Pancreas (tissue), 10 donors: ENCODE measurements at places on chromosomes 11 and 22.

DNA sequence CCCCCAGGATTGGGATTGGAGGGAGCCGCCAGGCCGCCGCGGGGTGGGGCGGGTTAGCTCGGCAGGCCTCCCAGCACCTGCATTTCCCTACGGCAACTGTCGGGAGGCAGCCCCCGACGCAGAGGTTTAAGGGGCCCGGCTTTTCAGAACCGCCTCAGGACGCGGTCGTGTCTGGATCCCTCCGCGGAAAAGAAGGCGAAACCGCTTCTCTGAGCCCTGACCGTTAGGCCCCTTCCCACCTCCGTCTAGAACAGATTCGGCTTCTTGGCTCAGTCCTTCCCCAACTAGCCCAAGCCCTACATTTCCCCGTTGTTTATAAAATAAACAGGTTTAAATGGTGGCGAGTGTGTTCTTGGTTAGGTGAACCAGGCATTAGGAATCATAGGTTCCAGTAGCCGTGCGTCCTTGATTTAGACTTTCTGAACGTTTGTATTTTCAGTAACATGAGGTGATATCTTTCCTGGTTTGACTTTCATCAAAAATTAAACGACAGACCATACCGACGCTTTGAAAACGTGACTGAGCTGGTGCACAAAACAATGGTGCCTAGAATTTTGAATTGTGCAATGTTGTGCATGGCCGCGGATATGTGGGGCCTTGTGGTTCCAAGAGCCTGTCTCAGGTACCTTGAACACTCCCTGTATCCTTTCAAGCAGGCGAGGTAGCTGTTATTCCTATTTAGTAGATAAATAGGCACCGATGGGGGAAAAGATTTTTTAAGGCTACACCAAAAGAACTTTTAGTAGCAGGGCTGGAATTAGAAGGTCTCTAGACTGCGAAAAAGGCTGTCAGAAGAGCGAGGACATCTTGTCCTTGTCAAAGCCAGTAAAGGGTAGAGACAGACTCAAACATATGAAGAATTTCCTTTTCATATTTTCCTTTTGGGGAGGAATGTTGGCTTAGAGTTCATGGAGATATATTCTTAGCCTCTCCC lies 1.2 kb upstream of the HSPA8 start:
- DNase-seq: peak; percentile 46

DNA sequence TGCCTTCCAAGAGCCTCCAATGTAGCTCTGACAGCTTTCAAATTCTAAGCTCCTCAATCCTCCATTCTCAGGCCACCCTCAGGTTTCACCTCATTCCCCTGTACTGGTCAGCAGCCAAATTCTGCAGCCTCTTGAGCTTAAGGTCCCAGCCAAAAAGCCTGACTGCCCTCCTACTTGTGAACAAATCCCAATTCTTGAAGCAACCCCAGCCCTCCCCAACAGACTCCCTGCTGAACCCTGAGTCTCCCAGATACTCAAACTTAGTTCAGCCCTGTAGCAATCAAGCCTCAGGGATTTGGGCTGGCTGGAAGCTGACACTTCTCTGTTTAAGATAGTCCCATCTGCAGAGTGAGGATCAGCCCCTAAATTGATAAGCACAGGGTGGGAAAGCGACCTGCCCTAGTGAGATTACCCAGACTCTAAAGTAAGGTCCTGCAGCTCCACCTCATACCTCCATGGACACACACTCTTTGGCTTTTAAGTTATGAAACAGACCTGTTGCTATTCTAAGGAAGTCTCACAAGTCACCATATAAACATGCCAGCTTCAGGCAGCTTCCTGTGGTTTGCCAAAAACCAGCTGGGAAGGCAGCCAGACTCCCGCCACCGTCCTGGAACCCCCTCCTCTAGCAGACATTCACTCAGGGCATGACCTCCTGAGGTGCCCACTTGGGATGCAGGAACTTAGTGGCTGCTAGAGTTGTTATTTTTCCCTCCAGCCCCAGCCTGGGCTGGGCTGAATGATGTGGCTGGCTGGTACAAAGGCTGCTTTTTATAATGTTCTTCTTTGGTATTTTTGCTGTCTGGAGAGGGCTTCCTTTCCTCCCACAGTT lies 82.5 kb upstream of the PICALM start:
- DNase-seq: peak; percentile 28

- DNase-seq: peak; percentile 74
These were observed 758 bp downstream of the MCAM start for GRCh38 chr11:119316016-119316728.

DNA sequence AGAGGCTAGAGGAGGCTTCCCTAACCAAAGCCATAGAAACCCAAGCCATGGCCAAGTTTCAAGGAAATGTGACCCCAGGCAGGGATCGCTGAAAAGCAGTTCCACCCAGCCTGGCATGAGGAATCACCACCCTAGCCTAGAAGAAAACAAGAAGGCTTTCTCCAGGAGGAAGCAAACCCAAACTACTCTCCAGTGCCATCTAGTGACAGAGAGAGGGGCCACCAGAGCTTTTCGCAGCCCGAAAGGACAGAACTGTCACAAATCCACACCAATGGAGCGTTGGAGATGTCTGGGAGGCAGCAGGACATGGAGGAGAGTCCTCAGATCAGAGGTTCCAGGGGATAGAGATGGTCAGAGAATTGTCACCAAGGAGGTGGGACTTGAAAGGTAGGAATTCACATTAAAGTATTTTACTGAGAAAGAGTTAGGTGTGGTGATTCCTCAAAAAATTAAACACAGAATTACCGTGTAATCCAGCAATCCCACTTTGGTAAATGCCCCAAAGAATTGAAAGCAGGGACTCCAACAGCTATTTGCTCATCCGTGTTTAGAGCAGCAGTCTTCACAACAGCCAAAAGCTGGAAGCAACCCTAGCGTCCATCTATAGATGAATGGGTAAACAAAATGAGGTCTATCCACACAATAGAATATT lies 67.3 kb upstream of the NUP50 start:
- DNase-seq: peak; percentile 37

GRCh38 chr11:70583781-70584218 lies 185.5 kb downstream of the CTTN start:
- no peak for DNase-seq

GRCh38 chr22:26974034-26974433 lies 316.6 kb downstream of the MIAT start:
- no peak for DNase-seq

DNA sequence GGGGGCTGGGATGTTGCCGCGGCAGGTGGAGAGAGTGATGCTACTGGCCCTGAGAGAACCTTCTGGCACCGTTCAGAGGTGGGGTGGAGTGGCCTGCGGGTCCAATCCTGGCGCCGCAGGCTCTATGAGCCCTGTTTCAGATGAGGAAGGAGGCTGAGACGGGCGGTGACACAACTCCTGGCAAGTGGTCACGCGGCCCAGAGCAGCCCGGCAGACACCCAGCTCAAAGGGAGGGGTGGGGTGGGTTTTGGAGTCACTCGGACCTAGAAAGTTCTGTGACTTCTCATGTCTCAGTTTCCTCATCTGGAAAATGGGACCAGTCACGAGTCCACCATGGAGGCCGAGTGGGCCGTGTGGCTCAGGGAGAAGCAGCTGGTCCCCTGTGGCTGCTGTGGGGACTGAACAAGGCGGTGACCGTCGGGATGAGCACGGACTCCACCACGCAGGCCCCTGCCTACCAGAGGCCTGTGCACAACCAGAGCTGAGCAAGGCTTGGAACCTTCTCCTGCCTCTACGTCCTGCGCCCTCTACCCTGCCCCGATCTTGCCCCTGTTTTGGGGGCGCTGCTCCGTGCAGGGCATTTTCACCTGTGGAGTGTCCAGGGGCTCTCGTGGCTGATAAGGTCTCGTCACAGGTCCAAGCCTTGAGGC lies 3.7 kb downstream of the TSPO start:
- DNase-seq: no peak

GRCh38 chr11:66915046-66915832 lies 42.9 kb downstream of the PC start:
- DNase-seq: no peak

- no peak for DNase-seq
These were observed 9.4 kb downstream of the SLC5A12 start for GRCh38 chr11:26712497-26712896.

- no peak for DNase-seq
These were observed 183.3 kb downstream of the BLID start for GRCh38 chr11:121932646-121933185.

DNA sequence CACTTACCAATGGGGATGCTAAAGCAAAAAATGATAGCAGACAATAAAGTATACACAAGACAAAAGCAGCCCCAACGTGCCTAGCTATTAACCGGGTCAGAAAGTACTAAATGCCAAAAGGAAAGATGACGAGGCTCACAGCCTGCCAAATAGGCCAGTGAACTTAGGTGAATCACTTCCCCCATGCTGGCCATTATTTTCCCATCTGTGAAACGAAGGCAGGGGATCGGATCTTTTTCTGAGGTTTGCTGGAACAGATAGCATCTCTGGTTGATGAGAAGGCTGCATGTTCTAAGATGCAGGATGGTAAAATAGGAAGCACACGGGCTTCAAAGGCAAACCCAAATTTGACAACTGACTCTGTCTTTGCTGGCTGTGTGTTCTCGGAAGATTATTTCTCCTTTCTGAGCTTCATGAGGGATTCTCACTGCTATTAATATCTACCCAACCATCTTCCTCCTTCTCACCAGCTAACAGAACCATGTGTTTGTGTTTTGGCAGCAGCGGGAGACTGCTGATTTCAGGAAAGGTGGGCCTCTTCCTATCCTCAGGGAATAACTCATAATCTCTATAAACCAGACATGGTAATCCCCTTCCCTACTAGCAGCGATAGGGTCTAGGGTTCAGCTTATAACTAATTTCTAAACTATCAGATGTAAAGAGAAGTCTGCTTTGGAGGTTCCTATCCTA lies 390.7 kb downstream of the LARGE1 start:
- no peak for DNase-seq

DNA sequence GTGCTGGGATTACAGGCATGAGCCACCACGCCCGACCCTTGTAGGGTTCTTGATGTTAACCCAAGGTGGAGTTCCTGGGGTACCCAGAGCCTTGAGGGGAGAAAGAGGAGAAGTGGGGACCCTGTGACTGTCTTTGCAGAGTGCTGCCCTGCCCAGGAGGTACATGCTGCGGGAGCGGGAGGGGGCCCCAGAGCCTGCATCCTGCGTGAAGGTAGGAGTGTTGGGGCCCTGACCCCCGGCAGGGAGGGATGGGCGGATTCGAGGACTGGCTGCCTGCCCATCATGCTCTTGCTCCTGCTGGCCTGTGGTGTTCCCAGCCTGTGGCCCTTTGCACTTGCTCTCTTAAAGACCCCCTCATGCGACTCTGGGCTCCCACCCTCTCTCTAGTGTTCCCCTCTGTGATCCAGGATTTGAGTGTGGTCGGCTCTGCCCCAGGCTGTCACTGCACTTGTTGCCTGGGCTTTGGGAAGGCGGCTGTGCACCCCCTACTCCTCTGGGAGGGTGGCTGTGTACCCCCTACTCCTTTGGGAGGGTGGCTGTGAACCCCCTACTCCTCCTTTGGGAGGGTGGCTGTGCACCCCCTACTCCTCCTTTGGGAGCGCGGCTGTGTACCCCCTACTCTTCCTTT lies 4.5 kb downstream of the SCO2 start:
- no peak for DNase-seq

- DNase-seq: no peak
These were observed 14.4 kb upstream of the EHF start for GRCh38 chr11:34606326-34607120.

DNA sequence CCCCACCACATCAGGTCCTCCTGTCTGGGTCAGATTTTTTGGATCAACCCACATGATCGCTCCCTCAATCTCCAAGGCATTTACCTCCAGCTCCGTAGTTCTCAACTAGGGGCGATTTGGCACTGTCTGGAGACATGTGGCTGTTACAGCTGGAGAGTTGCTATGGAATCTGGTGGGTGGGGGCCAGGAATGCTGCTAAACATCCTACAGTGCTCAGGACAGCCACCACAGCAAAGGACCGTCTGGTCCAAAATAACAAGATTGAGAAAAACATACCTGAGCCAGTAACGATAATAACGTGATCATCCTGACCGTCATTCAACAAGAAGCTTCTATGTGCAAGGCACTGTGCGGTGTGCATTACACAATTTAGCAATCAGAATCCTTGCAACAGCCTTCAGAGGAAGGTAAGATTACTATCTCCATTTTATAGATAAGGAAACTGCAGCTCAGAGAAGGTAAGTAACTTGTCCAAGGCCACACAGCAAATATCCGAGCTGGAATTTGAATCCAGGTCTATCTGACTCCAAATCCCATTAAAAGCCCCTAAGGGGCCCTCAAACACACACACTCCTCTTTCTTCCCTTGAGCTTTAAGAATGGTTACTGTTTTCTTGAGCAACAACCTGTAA lies 14.3 kb upstream of the CRY2 start:
- no peak for DNase-seq

DNA sequence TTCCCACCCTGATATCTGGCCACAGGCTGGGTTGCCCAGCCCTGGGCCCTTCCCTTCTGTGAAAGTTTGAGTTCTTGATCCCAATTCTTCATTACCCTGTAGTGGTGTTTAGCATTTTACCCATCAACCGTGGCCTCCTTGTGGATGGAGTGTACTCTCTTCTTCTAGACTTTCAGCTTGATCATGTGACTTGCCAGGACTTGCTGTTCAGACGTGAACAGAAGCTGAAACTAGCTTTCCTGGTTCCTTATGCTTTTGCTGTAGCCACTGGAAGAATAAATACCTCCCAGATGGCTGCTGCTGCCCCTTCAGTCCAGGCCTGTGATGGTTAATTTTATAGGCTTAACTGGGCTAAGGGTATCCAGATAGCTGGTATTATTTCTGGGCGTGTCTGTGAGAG lies 32.7 kb upstream of the DAGLA start:
- no peak for DNase-seq

- DNase-seq: no peak
These were observed 16.3 kb upstream of the CCT8L2 start for GRCh38 chr22:16608931-16609330.

DNA sequence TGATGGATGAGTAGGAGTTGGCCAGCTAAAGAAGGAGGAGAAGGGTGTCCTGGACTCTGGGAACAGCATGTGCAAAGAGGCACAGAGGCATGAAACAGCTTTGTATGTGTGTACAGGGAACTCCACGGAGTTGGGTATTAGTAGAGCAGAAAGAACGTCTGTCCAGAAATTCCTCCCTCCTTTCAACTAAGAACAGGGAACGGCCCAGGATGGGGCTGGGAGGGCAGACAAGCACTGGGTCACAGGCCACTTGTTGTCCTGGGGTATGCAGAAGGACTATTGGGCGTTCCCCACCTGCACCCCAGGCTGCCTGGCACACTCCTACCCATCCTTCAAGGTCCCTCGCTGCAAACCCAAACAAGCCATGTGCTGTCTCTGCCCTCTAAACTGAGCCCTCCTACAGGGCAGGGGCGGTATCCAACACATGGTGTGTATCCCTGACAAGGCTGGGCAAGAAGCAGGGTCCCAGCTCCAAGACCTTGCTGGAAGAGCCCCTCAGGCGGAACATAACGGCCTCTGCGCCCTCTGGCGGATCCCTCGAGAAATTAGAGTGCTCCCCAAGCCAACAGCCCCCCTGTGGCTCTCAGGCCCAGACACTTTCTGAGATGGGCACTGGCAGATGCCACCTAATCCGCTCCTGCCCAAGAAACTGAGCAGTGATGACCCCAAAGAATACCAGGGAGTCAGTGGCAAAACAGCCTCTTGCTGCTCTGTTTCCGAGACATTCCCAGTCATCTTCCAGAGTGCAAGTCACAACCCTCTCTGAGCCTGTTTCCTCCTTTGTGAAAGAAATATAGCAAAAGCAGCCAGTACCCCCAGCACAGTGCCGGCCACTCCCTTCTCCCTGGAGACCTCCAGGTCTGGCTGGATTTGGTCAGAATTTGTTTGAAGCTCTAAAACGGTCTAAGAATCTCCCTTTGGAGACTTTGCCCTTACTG lies 1.6 kb upstream of the ELFN2 start:
- peak; percentile 39 for DNase-seq

GRCh38 chr11:13745165-13745564 lies 76.7 kb downstream of the FAR1 start:
- no peak for DNase-seq
